ENCODE measurements at places on chromosomes 1 and 21.
A peak's percentile ranks its signal among the peaks of the same experiment; 100 is the strongest.

GRCh38 chr1:153312570-153313186 lies at the start of gene PGLYRP3:
PGLYRP3 (minus strand) TSS chr1:153312952; CDS start chr1:153310665, 2,287 bp downstream.
- no peak for DNase-seq

- DNase-seq = peak; percentile 98
Observed at GRCh38 chr21:37267269-37268185, at the start of gene VPS26C. VPS26C (minus strand) TSS chr21:37267334; CDS start chr21:37267294, 40 bp downstream.

- no peak for DNase-seq
Observed at GRCh38 chr1:156236164-156236563, 5.8 kb upstream of the BGLAP start.

DNA sequence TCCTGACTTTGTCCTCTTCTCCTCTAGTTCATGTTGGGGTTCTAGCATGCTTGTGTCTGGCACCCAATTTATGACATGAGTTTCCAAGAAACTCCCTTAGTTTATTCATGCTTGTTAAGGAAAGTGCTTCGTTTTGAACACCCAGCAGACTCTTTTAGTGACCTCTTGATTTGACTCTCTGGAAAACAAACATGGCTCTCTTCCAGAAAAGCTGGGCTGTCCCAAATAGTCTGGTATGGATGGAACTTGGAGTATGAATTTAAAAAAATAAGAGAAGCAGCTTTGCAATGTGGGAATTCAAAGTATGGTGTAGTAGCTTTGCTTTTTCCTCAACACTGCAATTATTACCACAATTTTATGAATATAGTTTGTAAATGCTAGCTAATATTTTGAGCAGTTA lies 143.4 kb upstream of the C8B start:
- DNase-seq = no peak

DNA sequence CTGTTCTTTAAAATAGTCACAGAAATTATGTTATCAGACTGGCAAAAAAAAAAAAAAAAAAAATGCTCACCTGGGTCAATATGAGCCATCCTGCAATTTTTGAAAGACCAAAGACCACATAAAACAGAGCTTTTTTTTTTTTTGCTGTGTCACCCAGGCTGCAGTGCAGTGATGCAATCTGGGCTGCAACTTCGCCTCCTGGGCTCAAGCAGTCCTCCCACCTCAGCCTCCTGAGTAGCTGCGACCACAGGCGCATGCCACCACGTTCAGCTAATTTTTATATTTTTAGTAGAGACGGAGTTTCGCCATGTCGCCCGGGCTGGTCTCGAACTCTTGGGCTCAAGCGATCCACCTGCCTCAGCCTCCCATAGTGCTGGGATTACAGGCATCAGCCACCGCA lies 62.8 kb downstream of the RGS13 start:
- no peak for DNase-seq

DNA sequence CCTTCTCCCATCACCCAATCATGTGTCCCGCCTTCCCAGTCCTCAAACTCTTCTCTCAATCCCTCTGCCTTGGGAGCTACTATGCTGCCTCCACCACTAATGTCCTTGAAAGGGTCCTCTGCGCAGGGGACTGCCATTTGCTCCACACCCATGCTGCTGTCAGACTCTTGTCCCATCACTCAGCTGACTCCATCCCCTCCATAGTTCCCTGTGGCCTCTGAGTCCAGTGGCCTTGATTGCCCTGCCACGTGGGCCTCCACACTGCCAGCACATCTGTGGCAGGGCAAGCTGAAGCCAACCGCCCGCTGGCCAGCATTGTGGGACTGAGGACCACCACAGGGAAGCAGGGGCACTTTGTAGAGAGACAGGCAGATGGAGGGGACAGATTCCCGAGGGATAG lies 1.3 kb upstream of the TNNT2 start:
- DNase-seq = no peak

GRCh38 chr1:43687301-43688108 lies 19.8 kb upstream of the ST3GAL3 start:
- no peak for DNase-seq
